ENCODE measurements at places on chromosomes 12 and 14. TPM values are rescaled to one million over a fixed set of nuclear protein-coding genes. Genes with fewer than 3 reads are reported as not detected.

Gene MYH6
- not detected for total RNA-seq

Gene KRT2
- not detected for total RNA-seq

DNA sequence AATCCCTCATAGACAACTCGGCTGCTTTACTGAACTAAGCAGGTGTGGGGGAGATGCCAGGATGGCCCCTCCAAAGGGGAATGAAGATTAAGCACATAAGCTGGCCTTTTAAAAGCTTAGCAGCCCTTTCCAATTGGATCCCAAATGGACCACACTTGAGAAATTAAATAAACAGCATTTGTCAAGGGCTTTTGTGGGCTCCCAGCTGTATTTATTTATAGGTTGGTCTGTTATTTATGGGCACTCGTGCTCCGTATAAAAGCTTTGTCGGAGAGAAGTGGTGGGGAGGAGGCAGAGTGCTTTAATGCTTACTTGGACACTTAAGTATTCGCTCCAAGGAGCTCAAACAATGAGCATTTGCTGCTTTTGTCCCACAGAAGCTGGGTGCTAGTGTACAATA, 580.2 kb downstream of the MED13L start:
- DNase-seq = no peak

Gene KLHL33
- total RNA-seq = not detected

DNA sequence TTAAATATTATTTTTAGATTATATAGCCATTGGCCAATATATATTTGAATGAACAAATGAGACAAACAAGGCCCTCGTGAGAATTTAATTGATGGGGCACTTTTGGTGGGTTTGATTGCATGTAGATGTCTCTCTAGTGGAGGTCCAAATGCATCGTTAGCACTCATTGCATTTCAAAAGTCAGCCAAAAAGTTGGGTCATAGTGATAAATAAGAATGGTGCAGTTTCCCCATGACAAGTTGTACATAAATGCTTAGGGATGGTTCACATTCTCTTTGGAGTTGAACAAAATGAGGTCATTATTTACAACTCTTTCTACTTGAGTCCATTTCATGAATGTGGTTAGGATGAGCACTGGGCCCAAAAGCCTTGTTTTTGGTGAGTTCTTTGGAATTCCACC, 1.0 kb downstream of the BEST3 start:
- no peak for DNase-seq

GRCh38 chr12:112256780-112257179, 125.5 kb downstream of the HECTD4 start:
- no peak for DNase-seq

Data from ascending aorta (tissue), 2 donors.